ENCODE measurements at places on chromosomes 5 and 9.

GRCh38 chr9:12748016-12748415 lies 26.8 kb upstream of the LURAP1L start:
- no peak for DNase-seq

GRCh38 chr5:71924325-71924724 lies 182.9 kb upstream of the MAP1B start:
- DNase-seq: no peak

DNA sequence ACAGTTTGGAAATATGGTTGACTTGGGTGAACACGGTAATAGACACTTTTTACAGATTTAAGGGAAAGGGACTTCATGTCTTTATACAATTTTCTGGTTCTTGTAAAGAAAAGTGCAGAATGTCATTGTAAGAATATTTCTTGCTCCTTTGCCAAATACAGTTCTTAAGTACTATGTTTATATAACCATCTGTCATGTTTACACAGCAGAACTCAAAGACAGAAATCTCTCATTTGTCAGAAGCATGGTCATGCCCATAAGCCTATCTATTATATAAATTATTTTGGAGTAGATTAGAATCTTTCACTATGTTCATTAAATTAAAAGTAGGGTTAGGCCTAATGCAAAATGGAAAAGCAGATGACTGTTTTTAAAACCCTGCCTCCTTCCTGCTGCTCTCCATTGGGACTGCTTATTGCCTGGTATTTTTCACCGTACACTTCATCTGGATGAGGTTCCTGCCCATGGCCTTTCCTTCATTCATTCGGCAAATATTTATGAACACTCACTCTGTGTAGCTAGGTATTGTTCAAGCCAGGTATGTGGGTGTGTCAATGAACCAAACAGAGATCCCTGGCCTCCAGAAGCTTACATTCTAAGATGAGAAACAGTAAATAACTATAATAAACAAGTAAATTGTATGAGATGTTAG lies 558.1 kb downstream of the NR2F1-AS1 start:
- DNase-seq: no peak

- DNase-seq: no peak
Measured at GRCh38 chr5:138985256-138985655, 110.1 kb upstream of the LRRTM2 start.

- DNase-seq: no peak
Measured at GRCh38 chr5:122007546-122007945, 45.8 kb downstream of the SRFBP1 start.

DNA sequence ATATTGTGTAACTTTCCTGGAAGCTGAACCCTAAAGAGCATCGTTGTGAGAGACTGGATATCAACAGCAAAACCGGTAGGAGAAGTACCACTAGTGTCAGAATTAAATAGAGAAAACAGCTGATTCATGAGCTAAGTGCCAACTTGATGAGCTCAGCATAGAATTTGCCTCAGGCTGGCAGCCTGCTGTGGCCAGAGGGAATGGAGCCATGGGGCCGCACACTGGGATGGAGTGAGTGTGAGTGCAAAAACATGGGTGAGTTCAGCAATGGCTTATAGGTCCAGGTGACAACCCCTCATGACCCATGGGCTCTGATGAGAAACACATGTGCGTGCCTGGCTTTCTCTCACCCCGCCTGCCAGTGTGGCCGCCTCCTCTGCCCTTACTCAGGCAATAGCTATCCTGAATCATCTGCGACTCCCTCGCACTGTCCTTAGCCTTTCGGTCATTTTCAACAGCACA lies 25.4 kb downstream of the ADAMTS16 start:
- DNase-seq: no peak

DNA sequence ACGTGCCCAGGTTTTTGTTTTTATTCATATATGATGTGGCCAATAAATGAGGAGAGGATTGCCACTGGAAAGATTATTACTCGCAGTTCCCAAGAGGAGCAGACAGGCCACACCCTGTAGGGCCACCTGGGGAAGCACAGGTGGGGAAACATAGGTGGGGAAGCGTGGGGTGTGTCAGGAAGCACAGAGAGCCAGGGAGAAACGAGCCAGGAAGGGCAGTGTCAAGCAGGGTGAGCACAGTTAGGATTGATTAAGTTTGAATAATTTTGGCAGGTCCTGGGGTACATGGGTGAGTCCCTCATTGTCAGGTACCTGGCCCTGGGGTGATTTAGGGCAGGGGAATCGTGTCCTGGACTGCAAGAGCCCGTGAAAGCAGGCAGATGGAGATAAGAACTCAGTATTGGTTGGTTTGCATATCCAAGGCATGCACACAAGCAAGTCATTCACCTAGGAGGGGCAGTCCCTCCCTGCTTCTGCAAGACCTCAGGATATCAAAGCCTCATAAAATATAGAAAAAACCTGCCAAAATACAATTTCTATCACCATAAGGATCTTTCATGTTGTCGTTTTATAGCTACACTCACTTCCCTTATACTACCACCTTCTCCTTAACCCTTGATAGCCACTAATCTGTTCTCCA lies 22.4 kb downstream of the MVB12B start:
- DNase-seq: no peak

DNA sequence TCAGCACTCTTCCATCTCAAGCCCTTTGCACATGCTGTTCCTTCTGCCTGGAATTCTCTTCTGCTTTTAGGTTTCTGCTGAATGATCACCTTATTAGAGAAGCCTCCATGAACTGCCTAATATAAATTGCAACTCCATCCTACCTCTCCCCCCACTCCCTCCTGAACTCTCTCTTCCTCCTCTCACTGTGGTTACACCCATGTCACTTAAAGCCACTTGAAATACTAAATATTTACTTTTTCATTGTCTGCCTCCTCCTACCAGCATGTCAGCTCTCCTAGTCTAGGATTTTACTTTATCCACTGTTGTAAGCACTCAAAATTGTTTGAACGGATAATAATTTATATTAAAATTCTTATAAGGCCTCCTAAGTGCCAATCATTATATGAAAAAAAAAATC lies 43.8 kb downstream of the ACTL7B start:
- DNase-seq: no peak

- no peak for DNase-seq
Measured at GRCh38 chr5:60672693-60673264, 27.2 kb downstream of the DEPDC1B start.

- DNase-seq: no peak
Measured at GRCh38 chr5:155530046-155530445, 516.5 kb downstream of the KIF4B start.
